ENCODE measurements at places on chromosomes 13 and 19.

DNA sequence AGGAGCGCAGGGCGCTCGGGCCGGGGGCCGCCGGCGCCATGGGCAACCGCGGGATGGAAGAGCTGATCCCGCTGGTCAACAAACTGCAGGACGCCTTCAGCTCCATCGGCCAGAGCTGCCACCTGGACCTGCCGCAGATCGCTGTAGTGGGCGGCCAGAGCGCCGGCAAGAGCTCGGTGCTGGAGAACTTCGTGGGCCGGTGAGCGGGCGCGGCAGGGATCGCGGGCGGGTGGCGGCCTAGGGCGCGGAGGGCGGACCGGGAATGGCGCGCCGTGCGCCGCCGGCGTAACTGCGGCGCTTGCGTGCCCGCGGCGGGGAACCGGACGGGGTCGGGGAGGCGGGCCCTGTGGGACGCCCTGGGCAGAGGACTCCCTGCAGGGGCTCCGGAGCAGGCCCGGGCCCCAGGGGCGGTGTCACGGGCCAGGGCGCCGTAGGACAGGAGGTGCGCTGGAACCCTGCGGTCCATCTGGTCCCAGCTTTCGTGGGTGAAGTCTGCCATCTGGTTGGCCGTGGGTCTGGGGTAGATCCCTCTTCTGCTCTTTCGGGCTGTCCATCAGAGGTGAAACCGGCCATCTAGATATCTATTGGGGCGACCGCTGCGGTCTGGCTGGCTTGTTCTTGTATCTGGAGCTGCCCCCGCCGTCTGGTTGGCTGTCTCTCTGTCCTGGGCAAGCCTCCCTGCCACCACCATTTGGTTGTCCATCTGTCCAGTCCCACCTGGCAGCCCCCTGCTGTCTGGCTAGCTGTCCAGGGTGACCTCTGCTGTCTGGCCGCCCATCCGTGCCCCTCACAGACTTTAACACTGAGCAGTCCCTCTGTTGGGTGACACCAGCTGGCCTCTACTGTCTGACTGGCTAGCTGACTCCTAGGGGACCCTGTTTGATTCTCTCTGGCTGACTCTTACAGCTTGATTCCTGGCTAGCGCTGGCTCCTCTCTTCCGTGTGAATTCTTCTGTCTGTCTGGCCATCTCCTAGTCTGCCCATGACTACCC lies 622 bp downstream of the DNM2 start:
- ATAC-seq = peak; percentile 8

DNA sequence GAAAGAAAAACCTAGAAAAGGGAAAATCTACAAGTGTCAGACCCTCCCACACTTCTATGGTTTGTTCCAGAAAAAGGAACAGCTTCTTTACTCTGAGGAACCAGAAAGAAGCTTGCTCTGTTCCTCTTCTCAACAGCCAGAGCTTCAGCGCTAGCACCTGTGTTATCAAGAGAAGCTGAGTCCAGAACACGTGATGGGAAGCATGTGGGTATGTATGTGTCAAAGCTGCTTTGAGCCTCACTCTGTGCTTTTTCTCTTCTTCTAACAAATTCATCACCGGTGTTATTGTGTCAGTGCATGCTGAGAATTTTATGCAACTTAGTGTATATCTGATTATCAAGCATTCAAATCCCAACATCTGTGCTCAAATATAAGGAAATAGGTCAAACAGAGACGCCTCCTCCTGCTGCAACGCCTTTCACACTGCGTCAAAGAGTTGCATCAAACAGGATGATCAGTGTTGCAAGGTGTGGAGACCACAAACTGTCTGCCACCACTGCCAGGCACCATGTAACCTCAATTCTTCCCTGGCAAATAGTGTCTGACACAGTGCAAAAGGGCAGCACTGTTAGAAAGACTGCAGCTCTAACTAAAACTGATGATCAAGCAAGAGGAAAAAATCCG lies 83.9 kb downstream of the LRRC63 start:
- ATAC-seq = peak; percentile 69

GRCh38 chr13:91609353-91609752 lies 210.9 kb downstream of the GPC5 start:
- no peak for ATAC-seq

GRCh38 chr13:107799001-107799400 lies 416.3 kb downstream of the LIG4 start:
- ATAC-seq = no peak

GRCh38 chr19:33323093-33323820 lies 20.9 kb upstream of the CEBPA start:
- no peak for ATAC-seq

DNA sequence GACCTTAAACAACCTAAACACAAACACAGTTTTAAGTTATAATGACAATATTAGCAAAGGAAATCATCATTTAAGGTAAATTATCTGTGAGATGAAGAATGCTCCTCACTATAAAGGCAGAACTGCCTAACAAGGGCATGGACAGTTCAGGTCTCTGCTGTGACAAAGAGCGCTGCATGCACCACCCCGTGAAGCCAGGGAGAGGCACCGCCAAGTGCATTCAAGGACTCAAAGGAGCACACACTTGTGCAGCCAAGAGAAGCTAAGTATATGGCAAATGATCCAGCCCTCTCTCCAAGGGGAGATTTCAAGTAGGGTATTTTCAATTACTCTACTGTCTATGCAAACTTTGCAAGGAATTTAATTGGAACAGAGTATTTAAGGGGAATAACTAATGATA lies 126.0 kb downstream of the RAP2A start:
- ATAC-seq = no peak
